Lower leg skin (tissue), 4 donors: ENCODE measurements at places on chromosomes 11 and 22.

DNA sequence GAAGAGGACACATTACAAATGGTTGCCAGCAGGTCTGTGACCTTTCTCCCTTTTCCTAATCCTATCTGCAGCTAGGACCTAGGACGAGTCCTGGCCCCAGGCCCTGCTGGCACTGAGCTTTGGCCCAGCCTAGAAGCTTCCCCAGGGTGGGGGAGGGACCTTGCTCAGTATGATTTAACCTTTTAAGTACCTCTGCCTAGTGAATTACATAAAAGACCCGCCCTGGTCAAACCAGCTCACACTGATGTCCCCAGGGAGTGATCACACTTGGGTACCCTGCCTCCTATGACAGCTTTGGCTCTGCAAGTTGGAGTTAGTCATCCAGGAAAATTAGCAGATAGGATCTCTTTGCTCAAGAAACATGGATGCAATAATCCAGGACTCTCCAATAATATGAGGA lies 21.9 kb downstream of the ASCC2 start:
- DNase-seq, result no peak

DNA sequence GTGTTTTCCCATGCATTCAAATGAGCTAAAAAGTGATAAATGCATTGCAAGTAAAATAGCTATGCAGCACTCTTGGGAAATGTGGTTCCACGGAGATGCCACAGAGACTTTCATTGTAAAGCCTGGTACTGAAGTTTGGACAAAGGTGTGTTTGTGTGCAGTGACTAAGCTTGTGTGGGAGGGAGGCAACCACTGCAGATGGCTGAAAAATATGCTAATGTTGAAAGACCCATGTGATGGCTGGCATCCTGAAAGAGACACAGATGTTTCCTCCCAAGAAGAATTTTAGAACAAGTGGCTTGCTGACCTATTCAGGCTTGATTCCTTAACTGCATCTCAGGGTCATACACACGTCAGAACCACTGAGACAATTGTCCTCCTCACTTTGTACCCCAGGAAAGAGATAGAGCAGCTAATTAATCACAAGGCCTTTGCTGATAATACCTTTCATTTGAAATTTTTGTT lies 73.8 kb downstream of the FAM76B start:
- DNase-seq, result no peak

- DNase-seq, result no peak
Measured at GRCh38 chr11:102436561-102436960, 16.0 kb downstream of the TMEM123 start.

GRCh38 chr22:48279461-48279756 lies 1517.0 kb downstream of the TBC1D22A start:
- DNase-seq, result no peak

DNA sequence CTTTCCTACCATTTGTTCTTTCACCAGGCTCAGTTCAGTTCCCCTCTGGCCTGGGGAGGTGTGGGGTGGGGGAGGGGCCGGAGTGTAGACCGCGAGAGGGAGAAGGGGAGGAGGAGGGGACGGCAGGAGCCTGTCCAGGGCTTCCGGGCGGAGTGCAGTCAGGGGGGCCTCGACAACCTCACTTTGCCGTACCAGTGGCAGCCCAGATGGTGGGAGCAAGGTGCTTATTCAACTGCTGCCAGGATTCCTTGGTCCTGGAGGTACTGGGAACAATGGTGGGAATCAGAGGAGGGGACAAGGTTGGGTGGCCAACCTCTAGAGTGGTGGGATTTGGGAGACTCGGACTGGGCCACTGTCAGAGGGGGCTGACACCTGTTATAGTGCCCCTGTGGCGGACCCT lies 1.2 kb downstream of the BACE1 start:
- DNase-seq, result no peak
